Stimulated activated CD4-positive, alpha-beta T cell treated with anti-CD3 and anti-CD28 coated beads, Interleukin-1b, Interleukin-23, amount 100 ng/mL, for 4 hours (primary cell): ENCODE measurements at places on chromosomes 7 and 10.

DNA sequence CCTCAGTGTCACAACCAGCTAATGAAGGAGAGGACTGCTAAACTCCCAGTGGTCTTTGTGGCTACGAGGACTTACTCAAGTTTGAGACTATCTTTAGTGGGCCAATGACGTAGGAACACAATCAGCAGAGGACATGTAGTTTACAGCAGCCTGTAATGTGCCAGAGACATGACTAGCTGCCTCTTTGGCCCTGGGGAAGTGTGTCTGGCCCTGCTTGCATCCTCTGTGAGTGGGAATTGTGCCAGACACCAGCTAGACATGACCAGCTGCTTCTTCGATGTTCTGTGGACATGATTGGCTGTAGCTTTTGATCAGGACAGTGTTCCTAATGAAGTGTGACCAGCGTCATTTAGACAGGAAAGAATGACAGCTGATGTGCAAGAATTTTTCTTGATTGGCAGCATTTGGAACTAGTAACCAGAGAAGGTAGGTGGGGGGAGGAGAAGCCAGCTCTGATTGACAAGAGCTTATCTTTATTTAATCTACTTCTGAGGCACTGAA is 141.7 kb downstream of the AUTS2 start:
- no peak for DNase-seq

- no peak for DNase-seq
Observed at GRCh38 chr10:96609510-96609909, 22.7 kb upstream of the TM9SF3 start.

DNA sequence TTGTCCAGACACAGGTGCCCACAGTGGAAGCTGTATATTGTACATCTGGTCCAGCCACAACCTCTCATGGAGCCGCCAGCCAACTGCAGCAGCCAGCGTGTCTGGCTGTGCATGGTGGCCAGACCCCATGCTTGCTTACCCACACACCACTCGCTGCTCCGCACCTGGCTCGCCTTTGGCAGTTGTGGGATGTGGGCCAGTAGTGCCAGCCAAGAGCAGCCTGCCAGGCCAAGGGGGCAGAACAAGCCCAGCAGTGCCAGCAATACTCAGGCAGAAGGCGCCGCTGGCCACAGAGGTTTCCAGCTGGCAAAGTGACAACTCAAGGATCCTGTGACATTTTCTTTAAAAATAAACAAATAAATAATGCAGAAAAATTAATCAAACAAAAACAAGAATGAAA is 11.7 kb upstream of the TMEM243 start:
- DNase-seq: no peak

- DNase-seq: no peak
Observed at GRCh38 chr10:116728526-116729096, 13.8 kb downstream of the HSPA12A start.

GRCh38 chr10:78359640-78360091 is 326.0 kb downstream of the RPS24 start:
- no peak for DNase-seq
